NAMALWA (cell line): ENCODE measurements at places on chromosomes 13 and 19.

DNA sequence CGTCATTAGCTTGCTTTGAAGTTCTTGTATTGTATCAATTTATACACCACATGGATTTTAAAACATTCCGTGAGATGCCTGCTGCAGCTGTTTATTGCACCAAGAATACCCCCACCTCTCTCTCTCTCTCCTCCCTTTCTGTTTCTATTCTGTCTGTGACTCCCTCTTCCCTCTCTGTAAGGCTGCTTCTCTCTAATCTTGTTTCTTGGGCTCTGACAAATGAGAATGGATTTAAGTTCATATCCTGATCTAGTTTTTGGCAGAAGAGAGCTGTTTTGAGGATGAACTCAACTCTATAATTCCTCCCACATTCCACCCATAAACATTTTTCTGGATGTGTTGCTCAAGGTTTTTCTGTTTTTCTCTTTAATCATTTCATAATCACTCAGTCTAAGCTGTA, 144.3 kb upstream of the FRY start:
- no peak for DNase-seq

DNA sequence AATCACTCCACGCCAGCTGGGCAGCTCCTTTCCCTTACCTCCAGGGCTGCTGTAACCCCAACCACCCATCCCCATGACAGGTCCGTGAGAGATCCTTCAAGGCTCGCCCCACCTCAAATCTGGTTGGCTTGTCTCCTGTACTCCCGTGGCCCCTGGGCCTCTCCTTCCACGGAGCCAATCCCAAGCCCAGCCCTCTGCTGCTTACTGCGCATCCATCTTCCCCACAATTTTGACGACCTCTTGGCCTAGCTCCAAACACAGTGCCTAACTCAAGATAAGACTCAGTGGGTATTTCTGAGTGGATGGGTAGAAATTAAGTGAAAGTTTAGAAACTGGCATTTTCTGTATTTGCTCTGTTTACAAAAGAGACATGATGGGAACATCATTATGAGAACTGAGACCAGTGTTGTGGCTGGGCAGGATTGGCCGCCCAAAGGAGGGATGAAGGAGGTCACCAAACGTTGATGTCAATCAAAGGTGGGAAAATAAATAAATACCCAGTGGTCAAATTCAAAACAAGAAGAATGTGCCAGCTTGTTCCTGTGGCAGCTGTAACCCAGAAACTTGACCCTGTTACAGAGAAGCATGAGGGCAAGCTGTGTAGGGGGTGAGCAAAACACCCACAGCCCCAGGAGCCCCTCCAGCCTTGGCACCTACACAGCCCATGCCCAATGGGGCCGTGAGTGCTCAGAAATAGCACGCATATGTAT, 162.2 kb downstream of the ABCC4 start:
- DNase-seq: no peak

DNA sequence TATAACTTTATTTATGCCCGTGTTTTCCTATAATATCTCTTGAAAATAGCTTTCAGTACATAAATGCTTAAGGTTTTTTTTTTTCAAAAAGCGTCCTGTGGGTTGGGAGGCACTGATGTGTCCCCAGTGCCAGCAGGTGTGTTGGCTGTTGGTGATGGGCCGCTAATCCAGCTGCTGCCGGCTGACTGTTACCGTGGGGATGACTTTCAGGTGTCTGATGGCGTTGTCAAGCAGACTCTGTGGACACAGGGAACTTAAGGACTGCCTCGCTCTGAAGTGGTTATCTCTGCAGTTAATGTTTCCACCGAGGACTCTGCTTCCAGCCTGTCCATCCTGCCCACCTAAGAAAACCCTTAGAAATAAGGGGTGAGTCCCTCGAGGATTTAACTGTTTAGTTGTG, 94.5 kb downstream of the ANKRD10 start:
- peak; percentile 52 for DNase-seq

- DNase-seq: no peak
Observed at GRCh38 chr19:28519952-28520861, 692.7 kb downstream of the UQCRFS1 start.

DNA sequence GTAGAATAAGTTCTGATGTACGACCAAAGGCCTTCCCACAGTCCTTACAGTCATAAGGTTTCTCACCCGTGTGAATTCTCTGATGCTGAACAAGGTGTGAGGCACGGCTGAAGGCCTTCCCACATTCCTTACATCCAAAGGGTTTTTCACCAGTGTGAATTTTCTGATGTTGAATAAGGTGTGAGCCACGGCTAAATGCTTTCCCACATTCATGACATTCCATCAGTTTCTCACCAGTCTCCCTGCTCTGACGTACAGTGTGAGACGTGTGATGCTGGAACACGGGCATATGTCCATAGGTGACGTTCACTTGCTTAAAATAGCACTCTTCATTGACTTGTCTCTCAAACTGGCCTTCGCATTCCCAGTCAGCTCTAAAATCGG, 31.0 kb upstream of the COX7A1 start:
- no peak for DNase-seq

DNA sequence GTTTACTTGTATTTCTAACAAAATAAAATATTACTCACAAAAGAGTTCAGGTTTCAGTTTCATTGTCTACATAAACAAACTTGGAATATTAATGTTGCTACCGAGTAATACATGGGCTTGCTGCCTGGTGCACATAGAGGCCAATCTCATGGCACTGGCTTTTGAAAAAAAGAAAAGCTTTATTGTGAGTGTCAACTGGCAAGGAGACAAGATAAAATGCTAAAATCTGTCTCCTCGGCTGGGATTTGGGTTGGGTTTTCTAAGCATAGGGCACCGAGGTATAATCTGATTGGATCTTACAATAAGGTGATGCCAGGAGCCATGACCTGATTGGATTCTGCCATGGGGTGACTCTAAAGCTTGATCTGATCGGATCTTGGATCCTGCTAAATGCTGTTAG, 1519.9 kb upstream of the MIR17HG start:
- no peak for DNase-seq
